Thoracic aorta (tissue), 2 donors: ENCODE measurements at places on chromosomes 11 and 22.

DNA sequence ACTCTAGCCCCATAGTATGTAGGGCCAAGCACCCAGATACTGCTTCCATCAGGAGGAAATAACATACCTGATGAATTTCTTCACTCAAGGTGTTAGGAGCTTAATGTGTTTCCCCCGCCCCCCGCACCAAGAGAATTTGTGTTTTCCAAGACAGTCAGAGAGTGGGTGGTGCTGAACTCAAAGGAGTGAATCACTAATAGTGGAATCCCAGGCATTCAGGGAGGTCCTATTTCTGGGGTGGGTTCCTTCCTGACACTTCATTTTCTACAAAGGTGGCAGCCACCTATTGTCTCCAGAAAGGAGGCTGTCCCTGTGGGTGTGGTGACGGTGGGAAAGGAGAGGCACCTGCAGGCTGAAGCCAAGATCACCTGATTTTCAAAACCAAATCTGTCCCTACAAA, 50.8 kb upstream of the ELF5 start:
- no peak for DNase-seq

DNA sequence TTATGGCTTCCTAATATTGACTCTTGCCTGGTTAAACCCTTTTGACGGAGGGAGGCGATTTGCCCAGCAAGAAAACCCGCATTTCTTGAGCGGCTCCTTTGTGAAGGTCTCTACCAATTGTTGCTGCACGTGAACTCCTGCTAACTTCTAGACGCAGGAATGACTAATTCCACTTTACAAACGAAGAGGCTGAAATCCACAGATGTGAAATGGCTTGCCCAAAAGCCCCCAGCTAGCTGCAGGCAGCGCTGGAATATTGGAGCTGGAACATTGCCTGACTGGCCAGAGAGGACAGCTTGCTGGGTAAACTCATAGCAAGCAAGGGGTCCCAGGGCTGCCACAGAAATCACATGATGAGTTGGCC, 542 bp downstream of the GCAT start:
- DNase-seq, result no peak

DNA sequence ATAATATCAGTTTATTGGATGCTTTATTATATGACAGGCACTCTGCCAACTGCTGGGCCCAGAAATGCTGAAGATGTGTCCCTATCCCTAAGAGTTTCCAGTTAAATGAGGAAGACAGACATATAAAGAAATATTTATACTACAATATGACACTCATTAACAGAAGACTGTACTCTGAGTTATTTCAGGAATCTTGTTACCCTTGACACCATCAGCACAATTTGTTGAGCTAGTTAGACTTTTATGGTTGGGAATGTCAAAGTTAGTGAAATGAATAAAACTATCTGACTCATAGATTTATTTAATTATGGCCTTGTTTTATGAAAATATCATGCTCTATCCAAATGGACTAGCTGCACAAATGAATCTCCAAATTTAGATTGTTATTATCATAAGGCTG, 25.6 kb upstream of the MSANTD4 start:
- DNase-seq, result no peak

- DNase-seq, result no peak
Observed at GRCh38 chr11:73188301-73188700, 29.8 kb upstream of the P2RY2 start.

DNA sequence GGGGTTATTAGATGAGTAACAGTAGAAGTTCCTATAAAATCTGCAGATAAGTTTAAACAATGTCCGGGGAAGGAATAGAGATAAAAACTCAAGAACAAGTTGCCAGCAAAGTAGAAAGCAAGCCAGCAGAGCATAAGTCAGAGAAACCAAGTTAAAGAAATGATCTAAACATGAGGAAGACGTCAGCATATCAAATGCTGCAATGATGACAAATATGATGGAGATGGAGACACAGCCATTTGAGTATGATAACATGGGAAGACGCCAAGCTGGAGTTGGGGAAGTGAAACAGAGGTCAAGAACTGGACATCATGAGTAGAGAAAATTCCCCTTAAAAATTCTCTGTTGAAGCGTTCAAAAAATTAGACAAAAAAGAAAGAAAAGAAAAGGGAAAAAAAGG, 571.5 kb downstream of the CNTN5 start:
- no peak for DNase-seq

DNA sequence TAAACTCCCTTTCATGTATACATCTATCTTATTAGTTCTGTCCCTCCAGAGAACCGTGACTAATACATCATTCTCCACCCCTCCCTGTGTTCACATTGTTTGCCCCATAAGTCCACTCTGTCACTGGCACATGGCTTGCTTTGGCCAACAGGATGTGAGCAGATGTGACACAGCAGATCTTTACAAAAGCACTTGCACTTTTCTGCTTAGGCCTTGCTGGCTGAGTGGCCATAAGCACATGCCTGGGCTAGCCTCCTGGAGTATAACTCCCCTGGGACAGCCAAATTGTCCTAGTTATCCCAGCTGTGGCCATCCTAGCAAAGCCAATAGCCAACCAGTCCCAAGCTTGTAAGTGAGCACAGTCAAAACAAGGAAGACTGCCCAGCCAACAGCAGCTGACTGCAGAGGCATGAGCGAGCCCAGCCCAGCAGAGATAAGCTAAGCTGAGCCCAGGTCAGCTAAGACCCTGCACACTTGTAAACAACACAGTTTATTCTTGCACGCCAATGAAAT, 9.7 kb upstream of the RCN1 start:
- DNase-seq, result no peak

- no peak for DNase-seq
Observed at GRCh38 chr22:27913162-27913741, 5.8 kb downstream of the PITPNB start.

GRCh38 chr11:114080769-114081168, 21.3 kb downstream of the ZBTB16 start:
- DNase-seq, result no peak

DNA sequence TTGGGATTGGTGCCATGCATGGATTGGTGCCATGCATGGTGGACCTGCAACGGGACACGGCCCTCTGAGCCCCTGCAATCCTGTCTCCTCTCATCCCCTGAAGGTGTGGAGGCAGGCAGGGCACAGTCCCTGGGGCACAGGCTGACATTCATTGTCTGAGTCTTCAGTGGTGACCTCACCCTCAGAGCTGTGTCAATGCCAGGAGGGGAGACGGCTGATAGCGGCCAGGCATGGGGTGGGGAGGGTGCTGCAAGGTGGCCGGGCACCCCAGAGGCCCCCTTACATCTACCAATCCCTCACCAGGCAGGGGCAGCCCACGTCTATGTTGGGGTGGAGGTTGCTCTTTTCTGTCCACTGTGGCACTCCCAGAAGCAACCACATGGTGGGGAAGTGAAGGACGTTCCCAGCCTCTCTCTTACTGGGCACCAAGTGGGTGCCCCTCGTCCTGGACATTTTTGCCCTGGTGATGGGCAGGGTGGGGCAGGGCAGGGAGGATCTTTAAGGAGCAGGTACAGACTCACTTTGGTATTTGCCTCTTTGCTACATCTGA, 47.6 kb downstream of the NECTIN1 start:
- no peak for DNase-seq
